ENCODE measurements at places on chromosomes 4 and X.

GRCh38 chrX:150329868-150330267, 33.2 kb upstream of the MAMLD1 start:
- DNase-seq: no peak

- no peak for DNase-seq
These were observed 19.3 kb upstream of the MAGED1 start for GRCh38 chrX:51874123-51874522.

DNA sequence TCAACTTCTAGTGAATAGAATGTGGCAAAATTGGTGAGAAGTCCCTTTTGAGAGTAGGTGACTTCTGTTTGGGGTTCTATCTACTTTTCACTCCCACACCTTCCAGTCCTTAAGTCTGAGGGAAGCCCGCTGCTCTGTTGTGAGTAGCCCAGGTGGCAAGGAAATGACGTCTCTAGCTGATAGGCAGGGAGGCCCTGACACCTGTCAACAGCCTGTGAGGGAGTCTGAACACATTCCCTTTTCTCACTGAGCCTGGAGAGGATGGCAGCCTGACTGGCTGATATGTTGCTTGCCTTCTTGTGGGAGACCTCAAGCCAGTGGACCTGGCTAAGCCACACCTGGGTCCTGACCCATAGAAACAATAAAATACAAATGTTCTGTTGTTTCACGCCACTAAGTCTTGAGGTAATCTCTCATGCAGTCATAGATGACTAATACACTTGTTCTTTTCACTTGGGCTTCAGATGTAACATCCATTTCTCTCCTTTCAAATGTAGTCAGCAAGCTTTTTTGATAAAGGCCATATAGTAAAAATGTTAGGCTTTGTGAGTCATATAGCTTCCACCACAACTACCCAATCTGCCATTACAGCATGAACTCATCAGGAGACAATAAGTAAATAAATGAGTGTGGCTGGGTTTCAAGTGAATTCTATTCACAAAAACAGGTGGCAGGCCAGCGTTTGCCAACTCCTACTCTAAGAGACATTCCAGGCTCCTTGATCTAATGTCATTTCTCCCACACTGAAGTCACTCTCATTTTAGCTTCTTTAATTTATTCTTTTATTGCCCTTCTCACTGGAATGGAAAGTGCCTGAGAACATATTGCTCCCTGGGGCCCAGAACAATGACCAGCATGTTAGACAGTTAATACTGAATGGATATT, 265.1 kb upstream of the MAD2L1 start:
- no peak for DNase-seq

DNA sequence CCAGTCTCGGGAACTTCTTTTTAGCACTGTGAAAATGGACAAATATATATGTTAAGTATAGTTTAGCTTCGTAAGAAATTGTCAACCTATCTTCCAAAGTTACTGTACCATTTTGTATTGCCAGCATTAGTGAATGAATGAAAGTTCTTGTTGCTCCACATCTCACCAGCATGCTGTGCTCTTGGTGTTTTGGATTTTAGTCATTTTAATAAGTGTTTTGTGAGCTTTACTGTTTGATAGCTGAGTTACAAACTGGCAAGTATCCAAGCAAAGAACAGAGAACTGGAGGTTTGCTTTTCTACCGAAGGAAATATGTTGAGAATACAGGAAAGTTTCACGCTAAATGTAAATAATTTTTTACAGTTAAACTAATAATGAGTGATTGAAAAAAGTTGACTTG, 33.0 kb downstream of the SNCA start:
- no peak for DNase-seq
